Stimulated activated CD4-positive, alpha-beta T cell treated with anti-CD3 and anti-CD28 coated beads, TNF-alpha, amount 100 ng/mL, for 48 hours (primary cell): ENCODE measurements at places on chromosomes 12 and 14.

DNA sequence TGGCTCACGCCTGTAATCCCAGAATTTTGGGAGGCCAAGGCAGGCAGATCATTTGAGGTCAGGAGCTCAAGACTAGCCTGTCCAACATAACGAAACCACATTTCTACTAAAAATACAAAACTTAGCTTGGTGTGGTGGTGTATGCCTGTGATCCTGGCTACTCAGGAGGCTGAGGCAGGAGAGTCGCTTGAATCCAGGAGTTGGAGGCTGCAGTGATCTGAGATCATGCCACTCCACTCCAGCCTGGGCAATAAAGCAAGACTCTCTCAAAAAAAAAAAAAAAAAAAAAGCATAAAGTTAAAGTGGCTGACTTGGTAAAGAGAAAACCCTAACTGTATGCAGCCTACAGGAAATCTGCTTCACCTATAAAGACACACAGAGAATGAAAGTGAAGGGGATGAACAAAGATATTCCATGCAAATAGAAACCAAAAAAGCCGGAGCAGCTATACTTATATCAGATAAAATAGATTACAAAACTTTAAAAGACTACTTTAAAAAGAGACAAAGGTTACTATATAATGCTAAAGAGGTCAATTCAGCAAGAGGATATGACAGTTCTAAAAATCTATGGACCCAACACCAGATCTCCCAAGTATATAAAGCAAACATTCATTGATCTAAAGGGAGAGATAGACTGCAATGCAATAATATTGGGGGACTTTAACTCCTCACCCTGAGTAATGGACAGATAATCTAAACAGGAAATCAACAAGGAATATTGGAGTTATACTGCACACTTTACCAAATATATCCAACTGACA lies 4.1 kb downstream of the CLEC2B start:
- no peak for DNase-seq

GRCh38 chr14:59093902-59094301 lies 94.6 kb upstream of the DAAM1 start:
- no peak for DNase-seq

DNA sequence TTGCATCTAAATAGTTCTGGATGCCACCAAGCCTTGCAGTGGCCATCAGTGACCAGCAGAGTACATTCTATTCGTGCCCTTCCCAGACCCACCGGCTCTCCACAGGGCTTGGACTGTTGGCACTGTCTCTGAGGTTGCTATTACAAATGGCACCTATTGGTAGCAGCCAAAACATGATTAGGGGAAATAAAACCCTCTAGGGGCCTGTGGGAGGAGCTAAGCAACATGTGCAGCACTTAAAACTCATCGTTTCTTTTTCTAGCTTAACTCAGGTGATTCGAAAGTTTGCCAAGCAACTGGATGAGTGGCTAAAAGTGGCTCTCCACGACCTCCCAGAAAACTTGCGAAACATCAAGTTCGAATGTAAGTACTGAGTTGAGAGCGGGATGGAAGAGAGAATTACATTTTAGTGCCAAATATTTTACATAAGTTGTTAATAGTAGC lies 65.4 kb upstream of the RIC8B start:
- DNase-seq, result no peak

- DNase-seq, result no peak
Measured at GRCh38 chr12:95083471-95083870, 10.1 kb upstream of the NR2C1 start.

DNA sequence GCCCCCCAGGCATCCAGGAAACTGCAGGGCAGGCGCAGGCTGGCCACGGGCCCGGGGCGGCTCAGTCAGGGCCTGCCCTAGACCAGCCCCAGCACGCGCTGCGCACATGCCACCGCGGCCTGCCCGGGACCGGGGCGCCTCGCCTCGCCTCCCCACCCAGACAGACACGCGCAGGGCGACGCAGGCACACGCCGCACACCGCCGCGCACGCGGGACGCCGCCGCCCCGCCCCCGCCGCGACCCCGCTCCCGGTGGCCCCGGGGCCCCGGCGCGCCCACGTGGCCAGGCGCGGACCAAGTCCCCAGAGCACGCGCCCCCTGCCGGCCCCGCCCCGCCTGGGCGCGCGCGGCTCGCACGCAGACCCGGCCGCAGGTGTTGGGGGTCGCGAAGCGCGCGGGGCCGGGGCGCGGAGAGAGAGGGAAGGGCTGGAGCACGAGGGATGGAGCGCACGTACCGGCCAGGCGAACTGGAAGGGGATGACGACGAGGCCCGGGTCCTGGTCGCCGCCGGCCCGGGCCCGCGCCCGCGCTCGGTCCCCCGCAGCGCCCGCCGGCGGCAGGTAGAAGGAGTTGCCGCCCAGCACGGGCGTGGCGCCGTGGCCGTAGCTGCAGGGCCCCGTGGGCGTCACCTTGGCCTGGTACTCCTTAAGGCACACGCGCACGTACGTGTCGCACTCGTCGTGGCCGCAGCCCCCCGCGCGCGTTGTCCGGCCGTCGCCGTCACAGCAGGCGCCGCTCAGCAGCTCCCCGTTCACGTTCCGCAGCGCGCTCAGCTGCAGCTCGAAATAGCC lies 1.1 kb downstream of the JAG2 start:
- DNase-seq, result no peak

- DNase-seq, result no peak
Measured at GRCh38 chr12:66103016-66103913, 27.3 kb downstream of the LLPH start.

- DNase-seq, result no peak
Measured at GRCh38 chr14:29475641-29476040, 452.0 kb downstream of the PRKD1 start.

- DNase-seq, result no peak
Measured at GRCh38 chr12:65139389-65139788, 18.3 kb upstream of the WIF1 start.

GRCh38 chr14:26917086-26917485 lies 319.3 kb upstream of the NOVA1 start:
- DNase-seq, result no peak

GRCh38 chr12:15151161-15152091 lies 69.8 kb downstream of the RERG start:
- DNase-seq, result no peak

DNA sequence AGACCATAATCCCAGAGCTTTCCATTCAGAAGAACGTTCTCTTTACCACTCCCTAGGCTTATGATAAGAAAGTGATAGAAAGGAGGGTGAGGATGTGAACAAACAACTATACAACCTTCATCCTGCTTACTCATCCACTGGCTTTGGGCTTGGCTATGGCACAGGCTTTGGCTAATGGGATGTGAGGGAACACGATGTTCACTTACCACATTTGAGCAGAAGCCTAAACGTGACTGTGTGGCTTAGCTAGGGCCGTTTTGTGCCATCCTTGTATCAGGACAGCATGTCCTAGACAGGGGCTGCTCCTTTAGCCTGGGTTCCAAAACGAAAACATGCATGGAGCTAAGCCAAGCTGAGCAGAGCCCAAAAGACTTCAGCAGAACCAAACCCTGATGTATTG lies 118.6 kb upstream of the CCDC175 start:
- DNase-seq, result no peak

DNA sequence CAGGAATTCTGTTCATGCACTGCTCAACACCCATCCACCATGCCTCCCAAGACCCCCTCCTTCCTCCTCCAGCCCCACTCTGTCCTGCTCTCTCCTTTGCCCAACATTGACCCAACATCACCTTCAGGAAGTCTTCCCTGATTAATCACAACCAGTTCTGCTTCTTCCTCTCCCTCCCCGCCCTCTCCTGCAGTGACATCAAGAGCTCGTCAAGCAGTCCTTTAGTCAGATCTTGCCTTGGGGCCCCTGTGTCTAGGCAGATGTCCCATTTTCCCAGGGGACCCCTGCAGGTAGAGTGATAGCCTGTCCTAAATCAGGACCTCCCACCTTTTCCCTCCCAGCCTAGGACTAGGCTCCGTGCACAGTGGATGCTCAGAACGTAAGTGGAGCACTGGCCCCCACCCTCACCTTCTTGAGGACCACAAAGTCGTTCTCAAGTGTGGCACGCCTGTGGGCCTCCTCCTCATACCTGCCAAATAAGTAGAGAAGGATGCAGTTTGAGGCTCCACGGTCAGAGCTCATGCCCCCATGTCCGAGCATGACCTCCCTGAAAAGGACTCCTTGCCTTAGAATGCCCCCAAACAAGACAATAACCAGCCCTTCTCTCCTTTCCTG lies 2.3 kb downstream of the KRT78 start:
- no peak for DNase-seq

DNA sequence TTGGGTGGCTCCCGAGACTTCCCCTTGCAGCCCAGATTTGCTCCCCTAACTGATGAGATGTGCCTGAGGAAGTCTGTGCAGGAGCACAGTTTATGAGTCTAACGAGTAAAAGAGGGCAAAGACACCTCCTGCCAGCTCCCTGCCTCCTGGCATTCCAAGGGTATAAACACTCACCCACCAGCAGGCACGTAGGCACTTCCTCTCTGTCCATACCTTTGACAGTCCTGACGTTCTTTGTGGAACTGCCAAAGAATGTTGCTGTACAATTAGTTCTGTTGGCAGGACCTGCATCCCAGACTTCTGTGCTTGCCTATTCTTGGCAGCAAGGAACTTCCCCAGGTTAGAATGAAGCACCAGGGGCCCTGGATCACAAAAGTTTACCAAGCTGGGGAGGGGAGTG lies 889.3 kb downstream of the BCL11B start:
- no peak for DNase-seq

DNA sequence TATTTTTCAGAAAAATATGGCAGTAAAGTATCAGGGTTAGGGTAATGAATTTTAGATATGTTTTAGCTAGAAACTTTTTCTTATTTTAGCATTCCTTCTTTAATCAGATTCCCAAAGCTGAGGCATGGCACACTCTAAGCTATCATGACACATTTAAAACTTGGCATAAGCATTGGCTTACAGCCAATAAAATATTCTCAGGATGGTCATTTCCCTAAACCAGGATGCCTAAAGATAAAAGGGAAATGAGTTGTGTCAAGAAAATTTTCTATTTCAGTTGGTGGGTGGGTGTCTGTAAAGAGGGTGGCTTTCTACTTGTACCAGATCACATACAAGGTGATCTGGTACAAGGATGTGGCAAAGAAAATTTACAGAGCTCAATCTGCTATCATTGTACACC lies 47.8 kb downstream of the PEBP1 start:
- DNase-seq, result no peak

DNA sequence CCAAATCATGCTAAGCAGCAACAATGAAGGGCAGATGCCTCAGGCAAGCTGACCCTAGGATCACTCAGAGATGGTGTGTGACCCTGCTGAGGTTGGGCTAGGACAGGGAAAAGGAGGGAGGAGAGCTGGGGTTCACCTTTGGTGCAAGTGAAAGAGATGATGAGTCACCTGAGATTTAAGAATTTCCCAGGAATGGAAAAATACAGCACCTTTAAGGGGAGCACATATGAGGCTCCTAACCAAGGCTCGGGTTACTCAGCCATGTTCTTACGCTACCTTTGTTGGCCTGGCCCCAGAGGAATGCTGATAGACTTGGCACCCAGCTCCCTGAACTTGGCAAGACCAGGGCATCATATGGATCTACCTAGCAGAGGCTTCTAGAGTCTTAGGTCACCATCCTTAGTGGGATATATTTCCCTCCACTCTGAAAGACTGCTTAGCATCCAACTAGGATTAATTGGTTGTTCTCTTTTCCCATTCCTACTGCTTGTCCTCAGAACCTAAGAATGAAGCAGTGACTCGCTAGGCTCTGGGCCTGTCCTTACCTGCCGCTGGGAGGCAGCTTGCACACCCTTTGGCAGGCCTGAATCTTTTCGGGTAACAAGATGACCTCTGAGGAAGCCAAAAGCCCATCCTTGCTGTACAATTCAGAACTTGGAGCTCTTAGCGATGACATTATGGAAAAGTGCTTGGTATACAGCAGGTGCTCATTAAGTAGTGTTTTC lies 4.0 kb upstream of the NAA25 start:
- no peak for DNase-seq

DNA sequence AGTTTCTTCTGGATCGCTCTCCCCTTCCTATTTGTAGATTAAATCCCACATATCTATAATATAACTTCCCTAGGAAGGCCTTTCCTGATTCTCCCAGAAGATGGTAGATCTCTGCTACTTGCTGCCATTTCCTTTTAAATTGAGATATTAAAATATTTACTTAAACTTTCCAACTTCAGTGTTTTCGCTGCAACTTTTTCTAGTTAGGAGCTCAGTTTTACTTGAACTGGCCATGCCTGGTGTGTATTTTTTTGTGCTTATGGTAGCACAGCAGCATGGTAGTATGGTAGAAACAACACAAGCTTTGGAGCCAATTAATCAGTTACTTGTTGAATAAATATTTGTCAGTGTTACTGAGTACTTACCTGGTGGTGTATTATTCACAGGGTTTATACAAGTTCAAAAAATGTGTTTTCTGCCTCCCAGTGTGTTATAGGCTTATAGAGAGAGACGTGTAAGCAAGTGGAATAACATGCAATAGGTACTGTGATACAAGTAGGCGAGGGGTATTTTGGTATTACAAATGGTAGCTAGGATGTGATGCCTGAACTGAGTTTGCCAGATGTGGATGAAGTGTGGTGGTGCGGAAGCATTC lies 2.9 kb downstream of the POLR3B start:
- no peak for DNase-seq

- DNase-seq, result no peak
Measured at GRCh38 chr14:101055776-101056374, 152.4 kb upstream of the RTL1 start.

- no peak for DNase-seq
Measured at GRCh38 chr14:67735336-67736147, 33.9 kb downstream of the RDH12 start.

DNA sequence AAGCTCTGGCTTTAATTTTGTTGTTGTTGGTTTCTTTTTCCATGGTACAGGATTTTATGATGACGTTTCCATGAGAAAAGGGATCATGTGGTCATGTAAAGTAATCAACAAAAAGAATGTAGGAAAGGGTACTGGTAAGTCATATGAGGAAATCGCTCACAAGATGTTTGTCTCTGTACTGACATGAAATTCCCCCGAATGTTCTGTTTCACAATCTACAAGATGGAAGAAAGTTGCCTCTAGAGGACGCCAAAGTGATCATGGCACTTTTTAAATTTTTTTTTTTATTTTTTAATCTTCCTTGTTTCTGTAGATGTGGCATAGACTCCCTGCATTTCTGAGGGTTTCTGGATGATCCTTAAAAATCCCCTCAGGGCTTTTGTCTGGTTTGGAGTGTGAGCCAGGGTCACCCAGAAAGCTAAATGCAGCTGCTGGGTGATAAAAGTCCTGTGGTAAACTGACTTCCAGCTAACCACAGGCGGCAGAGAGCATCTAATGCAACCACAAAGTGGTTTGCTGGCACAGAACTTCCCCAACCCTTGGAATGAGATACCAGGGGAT lies 393.5 kb downstream of the CCDC91 start:
- DNase-seq, result no peak

- no peak for DNase-seq
Measured at GRCh38 chr12:94457311-94457710, 2.4 kb downstream of the CEP83 start.
